ENCODE measurements at places on chromosomes 5 and 9.
A peak's percentile ranks its signal among the peaks of the same experiment; 100 is the strongest.

DNA sequence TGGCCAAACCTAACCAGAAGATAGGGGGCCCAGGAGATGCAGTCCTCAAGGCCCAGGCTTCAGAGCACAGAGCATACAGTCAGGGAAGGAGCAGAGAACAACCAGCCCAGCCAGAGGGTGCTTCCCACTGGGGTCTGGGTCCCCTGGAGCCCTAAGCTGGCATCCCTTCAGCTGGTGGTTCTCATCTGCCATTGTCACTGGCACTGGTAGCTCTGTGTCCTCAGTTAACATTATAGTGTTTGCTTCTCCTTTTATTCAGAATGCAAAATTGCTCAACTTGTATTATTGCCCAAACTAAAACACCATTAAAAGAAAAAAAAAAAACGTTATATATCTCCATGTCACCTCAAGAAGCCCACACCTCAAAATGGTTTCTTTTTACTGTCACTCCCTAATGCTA is 219.2 kb downstream of the ENC1 start:
- DNase-seq = no peak

GRCh38 chr9:4116071-4116581 is 183.7 kb downstream of the GLIS3 start:
- no peak for DNase-seq

DNA sequence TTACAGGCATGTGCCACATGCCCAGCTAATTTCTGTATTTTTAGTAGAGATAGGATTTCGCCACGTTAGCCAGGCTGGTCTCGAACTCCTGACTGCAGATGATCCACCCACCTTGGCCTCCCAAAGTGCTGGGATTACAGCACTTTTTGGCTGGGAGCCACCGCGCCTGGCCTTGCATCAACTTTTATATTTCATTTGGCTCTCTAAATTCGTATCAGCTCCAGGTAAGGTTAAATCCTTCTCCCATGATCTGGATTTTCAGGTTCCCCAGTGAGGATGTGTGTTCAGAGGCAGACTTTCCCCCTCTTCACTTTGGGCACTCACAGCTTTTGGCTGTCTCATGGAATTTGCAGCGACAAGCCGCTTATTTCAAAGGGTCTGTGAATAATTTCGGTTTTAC is 16.8 kb upstream of the RNF38 start:
- no peak for DNase-seq

DNA sequence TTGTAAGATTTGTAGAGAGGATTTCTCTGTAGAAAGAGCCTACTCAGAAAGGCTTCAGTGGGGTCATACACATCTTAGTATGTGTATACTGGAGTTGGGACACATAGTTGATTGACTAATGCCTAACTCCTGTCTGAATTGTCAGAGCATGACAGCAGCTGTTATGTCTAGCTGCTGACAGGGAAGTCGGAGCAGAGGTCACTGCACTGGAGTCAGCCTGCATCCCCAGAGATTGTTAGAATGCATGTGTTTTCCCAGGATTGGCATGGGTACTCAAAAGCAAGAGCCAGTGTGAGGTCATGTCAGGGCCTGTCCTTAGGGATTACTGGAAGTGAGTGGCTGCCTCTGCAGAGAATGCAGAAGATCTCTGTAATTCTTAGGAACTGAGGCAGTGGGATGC is 82.7 kb downstream of the ITGA1 start:
- no peak for DNase-seq

GRCh38 chr5:40022057-40022456 is 597.3 kb upstream of the DAB2 start:
- no peak for DNase-seq

DNA sequence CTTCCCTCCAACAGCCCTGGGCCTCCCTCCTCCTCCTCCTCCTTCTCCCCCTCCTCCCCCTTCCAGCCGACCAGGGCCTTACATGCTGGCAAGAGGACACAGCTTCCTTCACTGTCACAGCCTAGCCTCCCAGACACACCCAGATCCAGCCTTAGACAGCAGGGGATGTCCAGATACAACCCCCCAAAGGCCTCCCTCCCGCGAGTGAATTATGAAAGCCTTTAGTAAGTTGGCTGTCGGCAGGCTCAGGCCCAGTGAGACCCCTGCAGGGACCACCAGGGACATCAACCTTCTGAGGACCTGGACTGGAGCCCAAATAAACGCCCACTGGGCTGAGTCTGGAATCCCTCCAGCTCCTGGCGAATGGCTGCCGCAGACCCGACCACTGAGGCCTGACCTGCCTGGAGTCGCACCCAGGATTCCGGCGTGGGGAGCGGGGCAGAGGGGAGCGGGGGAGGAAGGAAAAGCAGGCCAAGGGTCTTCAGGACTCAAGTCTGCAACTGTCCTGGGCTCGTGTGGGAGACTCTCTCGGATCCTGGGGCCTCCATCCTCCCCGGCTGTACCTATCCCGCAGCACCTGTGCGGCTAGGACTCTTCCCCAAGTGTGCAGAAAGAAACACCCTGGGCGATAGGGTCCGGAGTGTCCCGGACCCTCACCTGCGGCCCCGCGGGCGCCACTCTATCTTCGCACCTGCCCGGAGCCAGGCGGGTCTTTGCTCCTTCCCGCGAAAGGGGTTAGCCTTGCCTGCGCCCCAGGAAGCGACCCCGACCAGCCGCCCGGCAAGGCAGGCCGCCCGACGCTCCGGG is 705 bp downstream of the SEPTIN8 start:
- DNase-seq = no peak

DNA sequence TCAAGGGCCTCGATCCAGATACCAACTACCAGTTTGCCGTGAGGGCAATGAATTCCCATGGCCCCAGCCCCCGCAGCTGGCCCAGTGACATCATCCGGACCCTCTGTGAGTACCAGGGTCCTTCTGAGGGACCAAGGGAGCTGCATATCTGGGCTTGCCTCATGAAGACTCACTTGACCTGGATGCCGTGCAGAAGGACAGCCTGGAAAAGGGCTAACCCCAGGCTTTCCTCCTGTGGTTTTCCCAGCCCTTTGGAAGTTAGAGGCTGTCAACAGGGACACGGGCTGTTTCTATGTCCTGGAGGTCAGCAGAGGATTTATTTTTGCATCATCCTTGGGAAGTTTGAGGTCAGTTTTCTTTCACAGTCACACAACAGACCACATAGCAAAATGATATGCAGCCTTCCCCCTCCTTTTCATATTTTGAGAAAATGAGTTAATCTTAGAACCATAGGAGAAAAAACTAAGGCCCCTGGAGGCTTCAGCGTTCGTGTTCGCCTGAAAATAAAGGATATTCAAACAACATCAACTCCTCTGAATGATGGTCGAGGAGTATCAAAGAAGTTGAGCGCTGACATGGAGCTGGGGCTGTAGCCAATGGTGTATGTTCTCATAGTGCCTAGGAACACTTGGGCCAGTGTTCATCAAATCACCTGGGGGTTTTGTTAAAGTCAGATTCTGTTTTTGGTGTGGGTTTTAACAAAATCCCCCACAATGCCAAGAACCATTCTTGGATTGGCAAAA is 112.2 kb downstream of the EGFLAM start:
- no peak for DNase-seq

DNA sequence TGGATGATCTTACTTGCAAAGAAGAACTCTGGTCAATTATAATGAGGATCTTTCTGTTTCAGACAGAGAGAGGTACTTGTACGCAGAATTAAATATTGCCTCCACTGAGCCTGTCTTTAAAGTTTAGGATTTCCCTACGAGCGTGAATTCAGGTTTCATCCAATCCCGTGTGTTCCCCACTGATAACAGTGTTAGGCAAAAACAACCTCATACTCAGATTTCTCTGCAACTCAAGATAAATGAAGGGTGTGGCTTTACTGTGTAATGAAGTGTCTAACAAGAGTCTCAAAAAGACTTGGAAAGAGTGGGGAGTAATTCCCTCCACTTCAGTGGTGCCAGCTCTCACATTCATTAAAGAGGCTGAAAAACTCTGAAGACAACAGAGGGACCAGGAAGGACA is 53.2 kb upstream of the ACO1 start:
- no peak for DNase-seq

GRCh38 chr5:83370957-83371356 is 100.6 kb upstream of the VCAN start:
- DNase-seq = no peak

DNA sequence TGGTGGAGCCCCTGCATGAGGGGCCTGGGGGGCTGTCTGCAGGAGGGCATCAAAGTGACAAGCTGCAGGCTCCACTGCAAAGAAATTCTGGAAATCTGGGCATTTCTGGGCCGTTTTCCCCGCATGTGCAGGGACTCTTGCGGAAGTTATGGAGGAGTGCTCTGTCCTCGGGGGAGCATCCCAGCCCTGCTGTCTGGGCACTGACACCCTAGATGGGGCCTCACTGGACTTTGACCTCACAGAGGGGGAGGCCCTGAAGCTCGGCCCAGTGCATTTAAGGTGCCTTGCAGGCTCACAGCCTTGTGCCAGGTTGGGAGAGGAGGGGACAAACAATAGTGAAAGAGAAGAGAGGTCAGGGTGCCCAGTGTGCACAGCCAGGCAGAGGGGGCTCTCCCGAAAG is 35.4 kb downstream of the LHX3 start:
- no peak for DNase-seq

- DNase-seq = no peak
Observed at GRCh38 chr9:121281614-121282276, 13.8 kb downstream of the GSN start.

DNA sequence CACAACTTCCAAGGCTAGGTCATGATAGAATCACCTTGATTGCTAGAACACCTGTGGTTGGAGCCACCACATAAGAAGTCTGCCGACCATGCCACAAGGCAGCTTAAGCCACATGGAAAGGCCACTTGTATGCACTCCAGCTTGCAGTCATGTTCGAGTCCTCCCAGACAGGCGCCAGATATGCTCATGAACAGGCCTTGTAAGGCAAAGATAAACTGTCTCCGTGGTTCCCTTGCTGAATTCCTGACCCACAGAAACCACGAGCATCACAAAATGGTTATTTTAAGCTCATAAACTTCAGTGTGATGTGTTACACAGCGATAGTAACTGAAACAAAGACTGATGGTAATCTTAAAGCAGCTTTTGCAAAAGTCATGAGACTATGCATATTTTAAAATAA is 188.4 kb upstream of the DAPK1 start:
- no peak for DNase-seq

DNA sequence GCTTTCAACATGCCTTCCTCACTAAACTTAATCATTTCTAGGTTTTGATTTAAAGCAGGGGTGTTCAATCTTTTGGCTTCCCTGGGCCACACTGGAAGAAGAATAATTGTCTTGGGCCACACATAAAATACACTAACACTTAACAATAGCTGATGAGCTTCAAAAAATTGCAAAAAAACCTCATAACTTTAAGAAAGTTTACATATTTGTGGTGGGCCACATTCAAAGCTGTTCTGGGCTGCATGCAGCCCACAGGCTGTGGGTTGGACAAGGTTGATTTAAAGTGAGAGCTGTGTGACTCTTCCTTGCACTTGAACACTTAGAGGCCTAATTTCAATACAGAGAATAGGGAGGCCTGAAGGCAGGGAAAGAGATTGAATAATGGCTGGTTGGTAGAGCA is 598.3 kb downstream of the EFNA5 start:
- DNase-seq = no peak

DNA sequence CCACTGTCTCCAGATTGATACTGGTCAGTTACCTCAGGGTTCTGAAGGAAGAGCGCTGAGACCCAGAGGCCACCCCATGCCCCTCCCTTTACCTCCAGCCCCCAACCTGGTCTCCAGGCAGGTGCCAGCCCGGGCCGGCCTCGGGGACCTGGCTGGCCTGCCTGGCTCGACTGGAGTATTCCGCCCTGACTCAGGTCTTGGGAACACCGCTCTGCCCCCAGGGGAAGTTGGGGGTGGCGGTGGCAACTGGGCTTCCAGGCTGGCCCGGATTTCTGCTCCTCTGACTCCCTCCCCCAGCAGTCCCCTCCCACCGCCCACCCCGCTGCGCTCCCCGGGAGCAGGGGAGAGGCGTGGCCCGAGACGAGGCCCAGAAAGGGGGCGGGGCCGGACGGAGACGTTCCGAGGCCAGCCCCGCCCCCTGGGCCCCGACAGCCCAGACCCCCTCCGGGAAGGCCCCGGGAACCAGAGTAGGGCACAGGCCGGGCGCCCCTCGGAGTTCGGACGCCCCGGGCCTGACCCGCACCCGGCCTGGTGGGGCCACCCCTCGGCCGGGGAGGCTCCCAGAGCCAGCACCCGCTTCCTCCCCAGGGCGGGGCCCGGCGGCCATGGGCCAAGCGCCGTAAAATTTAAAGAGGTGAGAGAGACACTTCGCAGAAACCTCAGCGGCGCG is 82.5 kb upstream of the ZBTB43 start:
- peak; percentile 89 for DNase-seq
